ENCODE measurements at places on chromosomes 4 and X.

DNA sequence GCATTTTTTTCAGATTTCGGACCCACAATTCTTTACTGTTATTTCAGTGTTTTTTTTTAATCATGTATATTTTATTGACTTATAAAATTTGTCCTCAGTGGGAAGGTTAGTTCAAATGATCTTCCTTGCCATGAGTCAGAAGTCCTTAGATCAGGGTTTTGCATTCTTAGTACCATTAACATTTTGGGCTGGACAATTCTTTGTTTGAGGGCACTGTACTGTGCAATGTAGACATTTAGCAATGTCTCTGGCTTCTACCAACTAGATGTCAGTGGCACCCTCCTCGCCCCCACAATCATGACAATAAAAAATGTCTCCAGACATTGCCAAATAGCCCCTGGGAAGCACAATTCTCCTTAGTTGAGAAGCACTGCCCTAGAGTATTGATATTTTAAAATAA, 176.6 kb downstream of the VEGFC start:
- no peak for DNase-seq

DNA sequence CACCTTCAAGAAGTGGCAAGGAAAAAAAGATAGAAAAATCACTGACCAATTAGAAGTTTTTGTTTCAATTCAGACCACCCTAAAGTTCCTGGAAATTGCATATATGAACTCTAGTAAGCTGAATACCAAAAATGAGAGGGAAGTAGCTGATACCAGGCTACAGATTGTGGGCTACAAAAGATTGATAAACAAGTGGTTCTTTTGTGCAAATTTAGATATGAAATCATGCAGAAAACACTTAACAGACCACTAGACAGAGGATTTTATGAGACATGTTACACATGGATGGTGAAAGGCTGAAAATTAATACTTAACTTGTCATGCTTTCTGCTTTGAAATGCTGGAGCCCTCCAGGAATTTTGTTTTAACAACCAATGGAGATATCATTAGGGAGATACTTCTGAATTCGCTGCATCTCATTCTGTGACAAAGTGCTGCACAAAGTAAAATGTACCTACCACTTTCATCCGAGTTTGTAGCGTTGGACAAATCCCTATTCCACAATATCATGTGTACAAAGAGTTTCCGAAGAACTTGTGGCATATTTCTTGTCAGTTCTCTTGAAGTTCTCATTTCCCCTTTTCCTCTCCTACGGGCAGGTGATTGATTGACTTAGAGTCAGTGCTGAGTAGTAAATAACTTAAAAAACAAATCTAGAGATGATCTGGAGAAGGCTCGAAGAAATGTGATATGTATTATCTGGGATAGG, 235.0 kb downstream of the PALLD start:
- DNase-seq: no peak

DNA sequence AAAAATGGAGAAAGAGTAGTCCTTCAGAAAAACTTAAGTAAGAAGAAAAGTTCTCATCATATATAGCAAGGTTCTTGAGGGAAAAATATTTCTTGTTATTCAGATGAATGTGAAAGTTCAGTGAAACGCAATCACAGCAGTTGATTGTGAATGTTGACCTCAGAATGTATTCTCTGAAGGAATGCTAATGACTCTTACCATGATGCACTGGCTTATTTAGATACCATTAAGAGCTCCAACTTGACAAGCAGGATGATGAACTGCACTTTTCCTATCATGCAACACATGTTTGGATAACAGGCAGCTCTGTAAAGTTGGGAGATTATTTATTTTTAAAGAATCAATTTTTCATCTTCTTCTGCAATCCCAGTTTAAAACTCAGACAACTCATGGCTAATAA, 115.5 kb upstream of the MYOZ2 start:
- DNase-seq: no peak

- no peak for DNase-seq
These were observed at the start of gene LDB2 for GRCh38 chr4:16897991-16898827. Gene LDB2 (minus strand): TSS chr4:16898645.

DNA sequence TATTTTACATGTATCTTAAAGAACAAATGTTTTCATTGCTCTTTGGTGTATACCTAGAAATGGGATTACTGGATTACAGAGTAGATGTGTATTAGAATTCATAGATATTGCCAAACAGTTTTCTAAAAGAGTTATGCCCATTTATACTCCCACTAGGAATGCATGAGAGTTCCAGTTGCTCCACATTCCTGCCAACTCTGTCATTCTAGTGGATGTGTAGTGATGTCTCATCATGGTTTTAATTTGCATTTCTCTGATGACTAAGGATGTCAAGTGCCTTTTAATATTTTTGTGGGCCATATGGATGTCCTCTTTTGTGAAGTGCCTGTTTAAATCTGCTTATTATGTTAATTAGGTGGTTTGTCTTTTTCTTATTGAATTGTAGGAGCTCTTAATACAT, 65.6 kb upstream of the BMP2K start:
- no peak for DNase-seq

DNA sequence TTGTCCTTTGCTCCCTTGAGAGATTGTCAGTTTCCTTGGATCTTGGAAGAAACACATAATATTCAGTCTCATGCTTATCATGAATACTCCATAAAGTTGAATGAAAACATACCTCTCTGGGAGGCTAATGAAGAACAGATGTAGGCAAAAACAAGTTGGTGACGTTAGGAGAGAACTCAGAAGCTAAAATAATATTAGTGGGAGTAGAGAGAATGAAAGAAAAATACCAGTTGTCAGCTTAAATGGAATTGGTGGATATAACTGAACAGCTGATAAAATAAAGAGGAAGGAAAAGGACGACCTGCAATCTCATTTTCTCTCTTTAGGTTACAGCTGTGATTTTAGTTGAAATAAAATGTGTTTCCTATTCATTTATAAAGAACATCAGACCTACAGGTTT, 124.8 kb downstream of the SNCA start:
- DNase-seq: no peak

- no peak for DNase-seq
These were observed 31.6 kb upstream of the NR0B1 start for GRCh38 chrX:30340753-30341152.
